H1 (cell line): ENCODE measurements at places on chromosomes 16 and 17.

- peak; percentile 56 for DNase-seq
Observed at GRCh38 chr16:10878644-10879501, 1.9 kb downstream of the CIITA start.

DNA sequence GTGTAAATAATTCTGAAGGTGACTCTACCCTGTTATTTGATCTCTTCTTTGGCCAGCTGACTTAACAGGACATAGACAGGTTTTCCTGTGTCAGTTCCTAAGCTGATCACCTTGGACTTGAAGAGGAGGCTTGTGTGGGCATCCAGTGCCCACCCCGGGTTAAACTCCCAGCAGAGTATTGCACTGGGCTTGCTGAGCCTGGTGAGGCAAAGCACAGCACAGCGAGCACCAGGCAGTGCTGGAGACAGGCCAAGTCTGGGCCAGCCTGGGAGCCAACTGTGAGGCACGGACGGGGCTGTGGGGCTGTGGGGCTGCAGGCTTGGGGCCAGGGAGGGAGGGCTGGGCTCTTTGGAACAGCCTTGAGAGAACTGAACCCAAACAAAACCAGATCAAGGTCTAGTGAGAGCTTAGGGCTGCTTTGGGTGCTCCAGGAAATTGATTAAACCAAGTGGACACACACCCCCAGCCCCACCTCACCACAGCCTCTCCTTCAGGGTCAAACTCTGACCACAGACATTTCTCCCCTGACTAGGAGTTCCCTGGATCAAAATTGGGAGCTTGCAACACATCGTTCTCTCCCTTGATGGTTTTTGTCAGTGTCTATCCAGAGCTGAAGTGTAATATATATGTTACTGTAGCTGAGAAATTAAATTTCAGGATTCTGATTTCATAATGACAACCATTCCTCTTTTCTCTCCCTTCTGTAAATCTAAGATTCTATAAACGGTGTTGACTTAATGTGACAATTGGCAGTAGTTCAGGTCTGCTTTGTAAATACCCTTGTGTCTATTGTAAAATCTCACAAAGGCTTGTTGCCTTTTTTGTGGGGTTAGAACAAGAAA is 5.1 kb downstream of the STH start:
- DNase-seq: no peak

DNA sequence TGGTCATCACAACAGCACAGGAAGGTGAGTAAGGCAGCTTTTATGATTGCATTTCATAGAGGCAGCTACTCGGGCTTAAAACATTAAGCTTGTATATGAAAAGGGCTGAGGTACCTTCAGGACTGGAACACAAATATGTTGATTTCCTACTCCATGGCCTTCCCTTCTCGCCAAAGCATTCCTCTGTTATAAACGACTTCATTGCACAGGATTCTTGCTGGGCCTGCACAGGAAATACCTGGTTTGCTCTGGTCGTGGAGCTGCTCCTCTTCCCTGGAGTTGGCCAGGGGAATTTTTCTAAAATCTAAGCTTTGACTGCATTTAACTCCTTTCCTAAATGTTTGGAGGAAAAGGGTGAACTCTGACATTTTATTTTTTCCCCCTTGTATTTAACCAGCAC is 49.0 kb downstream of the CHD9 start:
- no peak for DNase-seq

DNA sequence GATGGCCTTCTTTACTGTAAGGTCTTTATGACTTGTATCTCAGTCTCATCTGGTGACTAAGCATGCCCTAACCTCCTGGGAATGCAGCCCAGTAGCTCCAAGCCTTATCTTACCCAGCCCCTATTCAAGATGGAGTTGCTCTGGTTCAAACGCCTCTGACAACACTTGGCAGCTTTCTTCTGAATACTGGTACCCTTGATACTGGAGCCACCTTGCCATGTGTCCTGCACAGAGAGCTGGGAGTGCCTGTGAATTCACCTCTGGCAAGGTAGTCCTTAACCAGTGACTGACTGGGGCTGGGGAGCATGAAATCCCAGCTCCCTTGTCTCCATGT is 17.2 kb downstream of the NUDT7 start:
- no peak for DNase-seq

DNA sequence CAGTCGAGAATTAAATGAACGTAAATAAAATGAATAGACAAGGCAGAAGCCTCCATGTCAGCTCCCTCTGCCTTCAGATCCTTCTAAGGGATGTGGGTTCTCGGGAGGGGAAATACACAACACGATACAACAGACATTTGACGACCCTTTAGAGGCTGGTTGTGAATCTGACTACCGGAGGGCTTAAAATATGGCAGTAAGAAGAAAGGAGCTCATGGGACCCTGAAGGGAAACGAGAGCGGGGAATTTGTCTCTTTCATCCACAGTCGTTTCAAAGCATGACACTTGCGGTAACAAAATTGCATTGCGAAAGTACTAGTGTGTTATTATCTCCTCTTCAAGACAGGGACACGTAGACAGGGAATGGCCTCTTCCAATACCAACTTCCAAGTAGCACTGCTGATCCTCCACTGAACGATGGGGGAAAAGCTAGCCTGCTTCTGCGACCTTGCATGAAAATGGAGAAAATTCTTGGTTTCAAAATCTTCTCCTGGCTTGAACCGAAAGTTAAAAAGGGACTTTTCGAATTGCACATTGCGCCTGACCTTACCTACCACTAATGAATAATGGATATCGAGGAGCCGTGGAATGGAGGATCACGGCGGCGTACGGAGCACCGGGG is 1.2 kb upstream of the TNRC6C start:
- DNase-seq: no peak

DNA sequence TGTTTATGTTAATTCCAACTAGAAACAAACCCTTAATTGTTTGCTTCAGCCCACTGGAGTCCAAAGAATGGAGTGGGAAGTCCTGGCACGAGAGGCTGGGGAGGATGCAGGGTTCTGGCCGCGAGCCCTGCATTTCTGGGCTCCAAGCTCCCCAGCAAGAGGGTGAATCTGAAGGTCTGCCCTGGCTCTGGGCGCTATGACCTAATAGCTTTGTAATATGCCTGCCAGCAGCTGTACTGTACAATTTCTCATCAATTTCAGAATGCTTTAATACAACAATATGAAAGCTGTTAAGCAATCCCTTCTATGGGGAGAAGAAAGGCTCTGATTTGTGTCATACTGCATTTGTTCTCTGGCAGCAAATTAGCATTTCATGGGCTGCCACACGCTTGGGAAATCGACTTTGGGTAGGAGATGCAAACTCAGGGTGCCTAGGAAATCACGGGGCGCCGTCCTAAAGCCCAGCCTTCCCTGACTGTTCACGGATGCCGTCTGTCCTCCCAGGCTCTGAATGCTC is 43.8 kb downstream of the NDEL1 start:
- DNase-seq: no peak

DNA sequence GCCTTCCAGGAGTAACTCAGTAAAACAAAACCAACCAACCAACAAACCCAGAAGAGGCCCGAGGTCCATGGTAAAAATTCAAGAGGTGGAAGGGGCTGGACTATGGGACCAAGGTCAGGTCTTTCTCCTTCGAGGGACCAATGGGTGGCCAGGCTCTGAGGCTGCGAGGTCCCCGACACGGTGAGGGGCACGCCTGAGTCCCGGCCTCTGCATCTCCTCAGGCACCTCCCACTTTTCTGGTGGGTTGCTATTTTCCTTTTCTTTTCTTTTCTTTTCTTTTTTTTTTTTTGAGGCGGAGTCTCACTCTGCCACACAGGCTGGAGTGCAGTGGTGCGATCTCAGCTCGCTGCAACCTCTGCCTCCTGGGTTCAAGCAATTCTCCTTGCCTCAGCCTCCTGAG is 18.0 kb downstream of the CD7 start:
- DNase-seq: no peak

GRCh38 chr16:57482845-57483545 is 3.3 kb downstream of the DOK4 start:
- DNase-seq: no peak

DNA sequence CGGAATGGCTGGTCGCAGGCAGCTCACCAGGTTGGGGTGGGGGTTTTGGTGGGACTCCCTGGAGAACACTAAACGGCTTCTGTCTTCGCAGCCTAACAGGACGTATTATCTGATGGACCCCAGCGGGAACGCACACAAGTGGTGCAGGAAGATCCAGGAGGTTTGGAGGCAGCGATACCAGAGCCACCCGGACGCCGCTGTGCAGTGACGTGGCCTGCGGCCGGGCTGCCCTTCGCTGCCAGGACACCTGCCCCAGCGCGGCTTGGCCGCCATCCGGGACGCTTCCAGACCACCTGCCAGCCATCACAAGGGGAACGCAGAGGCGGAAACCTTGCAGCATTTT is 59.7 kb downstream of the PDPK1 start:
- DNase-seq: no peak

GRCh38 chr16:31187808-31188189 is 7.9 kb downstream of the FUS start:
- no peak for DNase-seq

DNA sequence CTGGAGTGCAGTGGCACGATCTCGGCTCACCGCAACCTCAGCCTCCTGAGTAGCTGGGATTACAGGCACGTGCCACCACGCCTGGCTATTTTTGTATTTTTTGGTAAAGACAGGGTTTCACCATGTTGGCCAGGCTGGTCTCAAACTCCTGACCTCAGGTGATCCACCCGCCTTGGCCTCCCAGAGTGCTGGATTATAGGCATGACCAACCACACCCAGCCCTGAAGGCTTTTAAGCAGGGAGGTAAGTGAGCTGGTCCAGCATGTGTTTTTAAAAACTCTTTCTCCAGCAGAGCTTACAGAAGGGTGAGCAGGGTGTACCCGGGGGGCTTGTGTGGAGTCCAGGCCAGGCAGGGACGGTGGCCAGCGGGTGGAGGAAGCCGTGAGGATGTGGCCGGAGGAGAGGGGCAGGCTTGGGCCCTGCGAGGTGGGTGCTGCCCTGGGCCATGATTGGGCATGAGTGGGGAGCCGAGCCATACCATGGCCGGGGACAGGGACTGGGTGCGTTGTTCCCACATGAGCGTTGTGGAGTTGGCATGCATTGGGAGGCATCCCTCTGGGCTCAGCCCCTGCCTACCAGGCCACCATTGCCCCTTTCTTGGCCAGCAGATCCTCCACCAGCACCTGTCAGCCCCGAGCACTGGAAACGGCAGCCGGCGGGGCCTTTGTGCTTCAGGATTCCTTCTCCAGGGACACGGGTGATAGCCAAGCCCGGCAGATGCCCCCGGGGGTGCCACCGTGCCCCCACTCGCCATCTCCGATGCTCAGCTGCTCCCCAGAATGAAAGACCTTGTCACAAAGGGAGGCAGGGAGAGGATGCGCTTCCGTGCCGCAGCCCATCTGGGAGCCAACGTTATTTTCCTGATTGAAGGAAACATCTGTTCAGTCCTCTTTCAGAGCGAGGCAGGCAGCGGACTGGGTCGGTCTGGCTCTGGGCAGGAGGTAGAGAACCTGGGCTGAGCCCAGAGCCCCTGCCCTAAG is 64.5 kb downstream of the RAI1 start:
- no peak for DNase-seq

GRCh38 chr17:32926183-32926582 is 1.8 kb upstream of the TMEM98 start:
- no peak for DNase-seq

- no peak for DNase-seq
Observed at GRCh38 chr17:39549747-39550573, 57.8 kb downstream of the NEUROD2 start.

- DNase-seq: no peak
Observed at GRCh38 chr17:3959295-3959899, 4.8 kb downstream of the ATP2A3 start.

- DNase-seq: no peak
Observed at GRCh38 chr16:66858740-66859396, 14.7 kb downstream of the CA7 start.

GRCh38 chr16:58459344-58460218 is 40.4 kb upstream of the NDRG4 start:
- DNase-seq: no peak

DNA sequence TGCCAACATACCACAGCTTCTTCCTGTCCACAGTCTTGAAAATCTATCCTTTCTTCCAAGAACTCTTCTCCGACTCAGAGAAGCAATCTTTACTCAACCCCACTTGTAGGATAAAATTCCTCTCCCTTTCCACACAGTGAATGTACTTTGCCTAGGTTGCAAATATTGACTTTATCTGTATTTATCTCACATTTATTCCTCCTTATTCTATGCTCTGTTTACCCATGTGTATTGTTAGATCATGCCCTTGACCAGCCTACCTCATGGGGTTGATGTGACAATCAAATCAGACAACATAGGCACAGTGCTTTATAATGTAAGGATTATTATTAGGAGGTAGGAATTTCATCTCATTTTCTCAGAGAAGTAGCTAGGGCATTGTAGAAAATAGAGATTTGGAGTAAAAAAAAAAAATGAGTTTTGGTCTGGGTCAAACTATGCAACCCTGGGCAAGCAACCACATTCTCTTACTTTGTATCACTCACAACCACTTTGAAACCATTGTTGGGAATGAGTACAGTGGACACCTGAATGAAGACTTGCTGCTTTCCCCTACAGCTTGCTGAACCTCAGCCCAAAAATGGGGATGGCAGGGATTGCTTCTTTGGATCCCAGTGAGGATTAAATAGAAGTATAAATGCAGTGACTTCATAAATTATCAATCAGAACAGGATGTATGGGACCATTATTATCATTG is 9.1 kb upstream of the SLC35B1 start:
- DNase-seq: no peak

GRCh38 chr17:17815062-17815406 is 21.8 kb downstream of the SREBF1 start:
- no peak for DNase-seq

DNA sequence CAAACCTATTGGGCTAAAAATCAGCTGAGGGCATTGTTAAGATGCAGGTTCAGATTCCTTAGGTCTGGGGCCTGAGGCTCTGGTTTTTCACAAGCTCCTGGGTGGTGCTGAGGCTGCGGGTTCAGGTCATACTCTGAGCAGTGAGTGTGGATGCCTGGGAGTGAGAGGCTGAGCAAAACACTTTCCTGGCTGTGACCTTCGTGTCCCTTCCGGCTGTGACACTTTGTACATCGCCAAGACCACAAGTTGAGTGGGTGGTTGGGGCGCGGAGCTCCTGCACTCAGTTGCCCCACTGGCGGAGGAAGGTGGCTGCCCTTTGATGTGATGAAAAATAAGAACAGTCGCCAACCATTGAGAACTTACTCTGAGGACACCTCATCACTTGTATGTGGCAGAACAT is 24.8 kb downstream of the CCR7 start:
- no peak for DNase-seq

DNA sequence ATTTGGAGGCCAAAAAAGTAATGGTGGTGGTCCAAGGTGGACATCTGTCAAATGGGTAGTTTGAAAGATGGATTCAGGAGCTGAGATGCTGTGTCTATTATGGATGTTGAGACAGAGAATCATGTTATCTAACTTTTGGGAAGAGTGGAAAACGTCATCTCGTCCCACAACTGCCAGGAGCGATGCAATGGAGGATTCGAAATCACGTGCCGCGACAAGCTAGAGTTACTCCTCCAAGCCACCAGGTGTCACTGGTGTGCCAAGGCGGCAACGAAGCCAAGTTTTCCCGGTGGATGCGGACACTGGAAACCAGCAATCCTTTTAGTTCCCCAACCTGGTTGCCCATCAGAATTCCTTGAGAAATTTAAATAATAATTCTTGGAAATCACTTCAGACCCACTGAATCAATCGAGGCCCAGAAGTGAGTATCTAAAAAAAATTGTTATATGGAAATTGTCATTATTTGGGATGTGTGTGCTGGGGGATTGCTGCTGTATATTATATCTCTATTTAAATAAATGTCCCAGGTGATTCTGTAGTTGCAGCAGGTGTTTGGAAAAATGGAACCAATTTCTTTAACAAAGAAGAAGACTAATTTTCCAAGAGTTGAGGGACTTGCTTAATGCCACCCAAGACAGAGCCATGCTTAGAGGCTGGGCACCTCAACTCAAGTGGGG is 206.1 kb downstream of the HAPSTR1 start:
- DNase-seq: peak; percentile 21
